ENCODE measurements at places on chromosomes 4 and X.

DNA sequence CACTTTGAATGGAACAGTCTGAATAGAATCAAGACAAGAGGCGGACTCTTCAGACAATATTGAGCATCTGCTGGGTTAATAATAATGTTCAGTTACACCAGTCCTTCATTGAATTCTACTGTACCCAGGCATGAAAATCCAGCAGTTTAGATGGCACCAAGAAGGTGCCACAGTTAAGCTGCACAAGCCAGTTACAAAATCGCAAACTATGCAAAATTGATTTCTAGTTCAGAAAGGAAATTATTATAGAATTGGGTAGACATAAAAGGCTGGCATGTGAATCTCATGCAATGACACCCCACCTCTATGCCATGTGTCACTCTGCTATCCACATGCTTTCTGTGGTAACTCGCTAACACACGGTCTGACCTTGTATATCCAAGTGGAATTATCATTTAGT lies 105.8 kb upstream of the VCX3A start:
- no peak for DNase-seq

- no peak for DNase-seq
Observed at GRCh38 chr4:87100168-87100567, 120.2 kb downstream of the KLHL8 start.

DNA sequence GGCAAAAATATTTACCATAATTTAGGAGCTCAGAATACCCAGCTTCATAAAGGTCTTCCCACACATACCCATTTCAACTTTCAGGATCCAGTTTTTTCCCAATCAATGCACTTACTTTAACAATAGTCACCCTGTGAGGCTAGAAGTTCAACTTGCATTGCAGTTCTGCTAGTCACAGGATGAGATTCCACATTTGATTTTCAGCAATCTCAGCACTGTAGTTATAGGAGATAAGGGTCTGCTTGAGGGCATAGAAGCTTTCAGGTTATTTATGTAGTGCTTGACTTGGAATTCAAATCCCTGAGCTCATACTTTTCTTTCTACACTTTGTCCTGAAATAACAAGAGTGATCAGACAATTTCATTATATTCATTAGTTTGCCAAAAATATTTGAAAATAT lies 78.3 kb upstream of the IL2 start:
- DNase-seq = no peak

GRCh38 chrX:1246816-1247215 lies 21.8 kb upstream of the CSF2RA start:
- peak; percentile 87 for DNase-seq

DNA sequence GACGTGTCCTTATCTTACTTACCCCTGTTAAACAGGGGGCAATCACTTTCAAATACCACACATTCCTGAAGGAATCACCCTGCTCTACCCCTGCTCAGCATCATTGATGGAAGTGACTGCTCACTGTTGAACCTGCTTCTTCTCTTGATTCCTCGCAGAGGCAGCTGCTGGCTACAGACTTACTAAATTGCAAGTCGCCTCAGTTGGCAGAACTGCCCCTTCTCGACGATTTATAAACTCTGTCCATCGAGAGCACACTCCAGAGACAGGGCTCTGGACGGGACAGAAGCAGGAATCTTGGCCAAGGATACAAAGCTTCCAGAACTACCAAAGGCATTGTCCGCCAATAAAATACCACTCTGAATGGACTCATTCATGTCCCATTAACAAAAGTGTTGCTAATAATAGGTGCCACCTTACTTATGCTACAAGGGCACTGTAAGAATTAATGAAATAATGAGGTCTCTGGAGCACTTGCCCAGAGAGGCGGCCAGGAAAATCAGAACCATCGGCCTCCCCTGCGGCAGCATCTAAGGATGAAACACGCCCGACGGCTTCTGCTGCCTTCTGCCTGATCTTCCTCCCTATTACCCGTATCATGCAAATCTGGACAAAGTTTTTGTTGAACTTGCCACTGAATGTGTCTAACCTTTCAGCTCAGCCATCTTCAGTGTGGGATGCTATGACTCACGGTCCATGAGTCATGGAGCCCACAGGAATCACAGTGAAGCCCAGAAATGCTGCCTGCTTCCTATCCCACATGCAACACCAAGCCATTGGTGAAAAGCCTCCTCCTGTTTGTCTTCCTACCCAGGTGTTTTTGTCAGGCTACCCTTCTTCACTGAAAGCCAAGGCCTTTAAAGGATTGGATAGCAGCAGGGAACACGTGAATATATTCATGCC lies 164.9 kb downstream of the MAML3 start:
- peak; percentile 76 for DNase-seq

GRCh38 chrX:47247999-47248320 lies 15.2 kb downstream of the USP11 start:
- no peak for DNase-seq

- no peak for DNase-seq
Observed at GRCh38 chr4:63663870-63664269, 745.4 kb downstream of the TECRL start.

DNA sequence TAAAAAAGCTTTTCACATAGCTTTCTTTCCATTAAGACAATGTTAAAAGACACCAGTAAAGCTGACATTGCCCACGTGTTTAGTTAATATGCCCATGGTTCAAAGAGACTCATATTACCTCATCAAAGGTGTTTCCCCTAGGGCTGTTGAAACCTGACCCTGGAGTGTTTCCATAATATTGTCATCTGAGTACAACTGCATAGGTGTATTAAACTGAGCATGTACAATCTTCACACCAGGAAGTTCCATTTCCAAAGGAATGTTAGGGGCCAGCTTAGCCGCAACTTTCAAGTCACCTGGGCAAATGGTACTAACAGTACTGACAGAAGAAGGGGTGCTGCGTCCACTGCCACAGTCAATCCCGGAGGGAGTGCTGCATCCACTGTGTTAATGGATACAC lies 27.1 kb downstream of the PDLIM3 start:
- DNase-seq = no peak

DNA sequence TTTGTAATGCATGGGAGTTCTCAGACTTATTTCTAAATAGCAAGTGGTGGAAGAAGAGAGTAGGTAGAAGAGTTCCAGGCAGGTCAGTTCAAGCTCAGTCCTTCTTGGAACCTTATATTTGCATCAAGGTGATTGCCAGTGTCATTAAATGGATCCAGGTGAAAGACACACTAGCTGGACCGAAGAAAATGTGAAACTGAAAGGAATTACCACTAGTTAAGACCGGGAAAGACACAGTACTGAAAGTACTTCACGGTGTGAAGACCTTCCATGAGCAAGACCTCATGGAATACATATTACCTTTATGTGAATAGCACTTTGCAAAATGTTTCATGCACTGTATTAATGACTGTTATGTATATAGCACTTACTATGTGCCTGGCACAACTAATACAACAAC lies 19.1 kb downstream of the TMEM150C start:
- no peak for DNase-seq

DNA sequence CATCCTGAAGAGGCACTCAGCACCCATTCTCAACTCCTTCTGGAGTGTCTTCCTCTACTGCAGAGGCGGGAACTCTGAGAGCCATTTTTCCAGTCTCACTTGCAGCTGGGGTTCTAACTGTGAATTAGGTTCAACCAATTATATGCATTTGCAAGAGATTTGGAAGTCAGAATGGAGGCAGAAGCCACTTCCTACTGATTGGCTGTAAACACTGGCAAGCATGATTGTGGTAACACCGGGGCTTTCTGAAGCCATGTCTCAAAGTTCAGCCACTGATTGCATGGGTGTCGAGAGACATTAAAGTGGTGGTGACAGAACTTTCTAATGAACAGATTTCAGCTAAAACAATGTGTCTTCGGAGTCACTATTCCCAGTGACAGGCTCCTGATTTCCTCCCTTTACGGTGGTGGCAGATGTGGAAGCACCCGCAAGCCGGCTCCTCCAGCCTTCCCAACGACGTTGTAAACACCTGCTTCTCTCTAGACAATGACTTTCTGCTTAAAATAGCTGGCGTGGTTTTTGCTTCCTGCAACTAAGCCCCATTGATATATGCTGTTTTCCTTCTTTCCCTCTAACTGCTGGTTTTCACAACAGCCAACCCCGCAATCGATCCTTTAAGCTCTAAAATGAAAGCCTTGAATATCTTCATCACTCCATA lies 92.0 kb downstream of the IRF2 start:
- DNase-seq = peak; percentile 36

DNA sequence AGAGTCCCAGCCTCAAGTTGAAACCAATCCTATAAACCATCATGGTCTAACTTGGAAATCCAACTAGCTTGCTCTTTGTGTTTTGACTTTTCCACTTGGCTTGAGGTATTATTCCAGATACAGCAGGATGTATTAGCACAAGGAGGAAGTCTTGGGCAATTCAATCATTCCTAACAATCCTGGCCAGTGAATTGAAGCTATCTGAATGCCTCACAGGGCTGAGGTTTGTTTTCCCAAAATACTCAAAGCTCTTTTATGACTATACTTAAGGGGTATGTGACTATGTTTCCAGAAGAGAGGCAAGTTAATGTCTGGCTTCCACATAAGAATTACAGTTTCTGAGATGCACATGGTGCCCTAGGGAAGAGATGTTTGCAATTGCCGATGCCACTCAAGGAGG lies 66.8 kb upstream of the SH3RF1 start:
- DNase-seq = no peak

- DNase-seq = no peak
Observed at GRCh38 chr4:16896881-16897750, 1.3 kb downstream of the LDB2 start.

DNA sequence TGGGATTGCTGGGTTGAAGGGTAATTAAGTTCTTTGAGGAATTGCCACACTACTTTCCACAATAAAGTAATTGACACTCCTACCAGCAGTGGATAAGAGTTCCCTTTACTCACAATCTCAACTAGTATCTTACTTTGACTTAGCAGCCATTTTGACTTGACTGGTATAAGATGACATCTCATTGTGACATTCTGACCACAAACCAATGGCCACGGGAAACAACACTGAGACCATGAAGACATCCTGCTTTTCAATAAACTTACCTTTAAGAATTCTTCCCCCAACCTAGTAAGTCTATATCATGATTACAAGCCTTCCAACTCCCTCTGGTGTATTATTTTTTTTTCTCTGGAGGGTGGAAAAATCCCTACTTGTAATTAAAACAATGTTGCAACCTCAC lies 66.9 kb upstream of the WDR1 start:
- peak; percentile 21 for DNase-seq

DNA sequence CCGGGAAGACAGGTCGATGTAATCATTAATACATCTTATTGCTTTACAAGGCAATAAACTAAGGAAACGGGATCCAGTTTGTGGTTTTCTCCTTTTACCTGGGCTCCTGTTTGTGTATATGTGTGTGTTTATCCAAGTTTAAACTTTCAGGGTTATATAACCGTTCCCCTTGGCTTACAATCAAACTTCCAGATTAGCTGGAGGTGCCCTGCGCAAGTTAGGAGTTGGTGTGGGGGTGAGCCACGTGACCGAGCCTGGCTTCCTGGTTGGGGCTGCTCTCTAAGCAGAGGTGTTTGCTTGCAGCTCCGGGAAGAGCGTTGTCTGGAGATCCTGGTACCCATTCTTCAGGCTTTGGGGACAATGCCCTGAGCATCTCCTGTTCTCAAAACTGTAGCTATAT lies 129.2 kb downstream of the FHDC1 start:
- no peak for DNase-seq

DNA sequence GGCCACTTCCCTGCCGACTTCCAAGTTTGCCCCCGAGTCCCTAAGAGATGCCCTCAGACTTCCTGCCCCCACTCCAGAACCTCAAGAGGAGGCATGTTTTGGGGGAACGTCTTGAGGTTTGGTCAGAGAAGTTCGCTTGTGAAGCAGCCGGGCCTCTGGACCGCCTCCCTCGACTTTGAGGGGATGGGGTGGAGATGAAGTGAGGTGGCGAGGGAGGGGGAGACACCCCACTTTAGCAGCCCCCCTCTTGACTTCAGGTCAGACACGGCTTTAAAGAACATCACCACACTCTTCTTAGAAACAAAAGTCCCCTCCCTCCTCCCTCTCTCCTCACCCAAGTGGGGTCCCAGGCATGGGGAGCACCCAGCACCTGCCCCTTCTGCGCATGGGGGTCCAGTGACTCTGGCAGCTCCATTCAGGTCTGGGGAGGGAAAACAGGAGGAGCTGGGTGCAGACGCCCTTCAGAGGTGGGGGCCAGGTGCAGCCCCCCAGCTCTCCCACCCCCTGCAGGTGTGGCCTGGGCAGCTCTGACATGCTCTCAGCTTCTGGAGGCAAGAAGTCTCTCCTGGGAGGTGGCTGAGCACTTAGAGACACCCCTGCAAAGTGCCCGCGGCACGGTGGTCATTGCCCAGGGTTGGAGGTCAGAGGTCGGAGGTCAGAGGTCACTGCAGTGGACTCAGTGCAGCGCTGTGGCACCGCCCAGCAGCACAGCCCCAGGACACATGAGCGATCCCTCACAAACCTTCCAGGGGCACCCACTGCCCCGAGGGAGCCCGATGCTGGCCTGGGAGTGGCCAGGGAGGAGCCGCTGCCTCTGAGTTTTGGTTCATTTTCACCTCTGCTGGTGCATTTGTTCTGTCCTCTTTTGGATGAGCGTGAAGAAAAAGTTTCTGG lies 108.8 kb downstream of the CPZ start:
- no peak for DNase-seq

- no peak for DNase-seq
Observed at GRCh38 chr4:77159806-77160205, 2.8 kb downstream of the CCNG2 start.

Measured in suppressor macrophage (primary cell).